Activated naive CD4-positive, alpha-beta T cell treated with anti-CD3 and anti-CD28 coated beads, Interleukin-2, amount 10 ng/mL, durations not matched to agents 7 days and 5 days (primary cell): ENCODE measurements at places on chromosomes 4 and X.
A peak's percentile ranks its signal among the peaks of the same experiment; 100 is the strongest.

DNA sequence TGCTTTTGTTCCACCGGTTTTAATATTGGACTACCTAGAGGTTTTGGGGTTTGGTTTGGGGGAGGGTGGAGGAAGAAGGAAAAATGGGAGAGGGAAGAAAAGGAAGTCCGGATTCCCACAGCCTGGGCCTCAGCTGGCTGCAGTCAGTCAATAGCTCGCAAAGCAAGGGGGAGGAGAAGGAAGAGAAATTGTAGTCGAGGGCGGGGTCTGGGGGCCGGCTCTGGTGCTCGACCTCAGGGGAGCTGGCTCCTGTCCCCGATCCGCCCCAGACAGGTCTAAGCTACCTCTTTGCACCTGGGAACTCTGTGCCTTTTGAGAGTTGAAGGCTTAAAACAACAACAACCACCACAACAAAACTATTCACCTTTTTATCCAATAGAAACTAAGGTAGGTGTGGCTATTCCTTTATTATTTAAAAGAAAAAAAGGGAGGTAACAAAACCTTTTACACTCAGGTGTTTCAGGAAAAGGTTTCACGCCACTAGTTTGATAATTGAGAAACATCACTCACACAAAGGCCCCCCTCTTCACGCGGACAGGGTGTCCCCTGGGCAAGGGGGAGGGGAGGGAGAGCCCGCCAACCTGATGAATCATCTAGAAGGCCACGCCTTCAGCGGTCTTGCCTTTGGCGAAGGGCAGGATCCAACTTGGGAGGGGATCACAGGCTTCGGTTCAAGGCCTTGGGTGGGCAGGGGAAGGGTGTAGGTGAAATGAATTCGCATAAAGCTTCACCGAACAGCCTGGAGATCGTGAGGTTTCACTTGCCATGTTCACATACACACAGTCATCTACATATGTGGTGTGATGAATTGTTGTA is 1.6 kb upstream of the LNX1 start:
- no peak for DNase-seq

DNA sequence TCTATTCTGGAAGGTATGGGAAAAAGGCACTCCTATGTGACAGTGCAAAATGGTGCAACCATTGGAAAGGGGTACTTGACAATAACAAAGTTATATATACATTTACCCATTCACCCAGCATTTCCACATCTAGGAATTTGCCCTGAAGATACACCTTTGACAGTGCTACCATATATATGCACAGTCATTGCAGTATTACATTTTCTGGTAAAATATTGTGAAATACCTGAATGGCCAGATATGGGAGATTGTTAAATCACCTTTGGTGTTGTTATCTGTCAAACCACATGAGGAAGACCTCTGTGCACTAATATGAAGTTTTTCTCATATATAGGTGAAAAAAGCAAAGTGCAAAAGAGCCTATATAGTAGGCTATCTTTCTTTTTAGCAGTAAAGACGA is 53.5 kb downstream of the SMAD1 start:
- no peak for DNase-seq

- no peak for DNase-seq
Observed at GRCh38 chrX:38211891-38212635, 8.6 kb downstream of the SRPX start.

DNA sequence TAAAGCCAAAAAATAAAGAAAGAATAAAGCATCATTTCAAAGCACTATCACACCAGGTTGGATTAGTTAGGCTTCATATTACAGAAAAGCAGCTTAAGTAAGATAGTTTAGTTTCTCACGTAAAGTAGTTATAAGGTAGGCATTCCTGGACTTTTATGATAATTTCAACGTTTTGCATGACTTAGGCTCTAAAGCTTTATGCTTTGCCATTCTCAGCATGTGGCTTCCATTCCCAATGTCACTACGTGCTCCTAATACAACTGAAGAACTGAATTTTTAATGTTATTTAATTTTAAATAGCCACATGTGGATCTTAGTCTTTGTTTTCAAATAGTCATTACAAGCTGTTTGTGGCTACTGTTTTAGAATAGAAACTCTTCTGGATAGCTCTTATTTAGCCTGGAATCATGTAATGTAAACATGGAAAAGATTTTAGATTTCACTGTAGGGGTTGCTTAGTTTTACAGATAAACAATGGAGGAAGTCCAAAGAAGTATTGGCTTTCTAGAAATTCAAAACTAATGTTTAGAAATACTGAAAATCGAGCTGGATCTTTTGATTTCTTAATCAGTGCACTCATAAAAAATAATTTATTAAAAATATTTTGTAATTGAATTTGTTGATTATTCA is 710.0 kb downstream of the IL1RAPL1 start:
- DNase-seq, result no peak

GRCh38 chr4:22237155-22237751 is 278.6 kb downstream of the ADGRA3 start:
- DNase-seq, result peak; percentile 73

- DNase-seq, result no peak
Observed at GRCh38 chr4:3215256-3215655, 33.7 kb upstream of the MSANTD1 start.

- no peak for DNase-seq
Observed at GRCh38 chrX:20015422-20015821, 24.6 kb upstream of the BCLAF3 start.

DNA sequence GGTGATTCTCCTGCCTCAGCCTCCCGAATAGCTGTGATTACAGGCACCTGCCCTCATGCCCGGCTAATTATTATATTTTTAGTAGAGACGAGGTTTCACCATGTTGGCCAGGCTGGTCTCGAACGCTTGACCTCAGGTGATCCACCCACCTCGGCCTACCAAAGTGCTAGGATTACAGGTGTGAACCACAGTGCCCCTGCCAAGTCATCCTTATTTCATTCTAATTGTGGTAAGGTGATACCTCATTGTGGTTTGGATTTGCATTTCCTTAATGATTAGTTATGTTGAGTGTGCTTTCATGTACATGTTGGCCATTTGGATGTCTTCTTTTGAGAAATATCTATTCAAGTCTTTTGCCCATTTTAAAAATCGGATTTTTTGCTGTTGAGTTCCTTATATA is 93.0 kb downstream of the USP9X start:
- DNase-seq, result no peak

DNA sequence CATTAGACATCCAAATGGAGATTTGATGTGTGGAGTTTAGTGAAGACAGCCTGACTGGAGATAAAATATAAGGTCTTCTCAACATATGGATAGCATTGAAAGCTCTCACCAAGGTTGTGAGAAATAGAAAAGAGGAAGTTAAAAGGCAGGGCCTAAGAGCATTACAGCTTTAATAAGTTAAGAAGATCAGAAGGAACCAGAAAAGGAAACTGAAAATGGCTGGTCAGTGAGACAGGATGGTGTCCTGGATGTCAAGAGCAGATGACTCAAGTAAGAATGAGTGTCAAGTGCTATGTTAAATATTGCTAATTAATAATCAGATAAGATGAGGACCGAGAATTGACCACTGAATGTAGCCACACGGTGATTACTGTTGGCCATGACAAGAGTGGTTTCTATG is 642.9 kb downstream of the STPG2 start:
- no peak for DNase-seq

- DNase-seq, result no peak
Observed at GRCh38 chr4:169841776-169842175, 84.0 kb upstream of the HPF1 start.

DNA sequence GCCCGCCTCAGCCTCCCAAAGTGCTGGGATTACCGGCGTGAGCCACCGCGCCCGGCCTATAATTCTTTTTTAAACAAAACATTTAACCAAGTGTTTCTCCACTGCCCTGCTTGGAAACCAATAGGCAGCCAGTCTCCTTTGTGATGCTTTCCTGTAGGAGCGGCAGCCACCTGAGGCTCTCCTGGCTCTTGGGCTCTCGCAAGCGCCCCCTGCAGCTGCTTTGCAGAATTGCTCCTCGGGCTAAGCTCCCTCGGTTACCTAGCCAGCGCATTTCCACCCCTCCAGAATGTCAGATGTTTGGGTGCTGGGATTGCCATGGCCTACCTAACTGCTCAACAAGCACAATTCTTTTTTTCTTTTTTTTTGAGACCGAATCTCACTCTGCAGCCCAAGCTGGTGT is 7.7 kb downstream of the S100P start:
- DNase-seq, result peak; percentile 60

- DNase-seq, result no peak
Observed at GRCh38 chrX:34586346-34586911, 70.7 kb downstream of the TMEM47 start.

- DNase-seq, result no peak
Observed at GRCh38 chr4:189443341-189443740, 497.3 kb upstream of the FRG1 start.

DNA sequence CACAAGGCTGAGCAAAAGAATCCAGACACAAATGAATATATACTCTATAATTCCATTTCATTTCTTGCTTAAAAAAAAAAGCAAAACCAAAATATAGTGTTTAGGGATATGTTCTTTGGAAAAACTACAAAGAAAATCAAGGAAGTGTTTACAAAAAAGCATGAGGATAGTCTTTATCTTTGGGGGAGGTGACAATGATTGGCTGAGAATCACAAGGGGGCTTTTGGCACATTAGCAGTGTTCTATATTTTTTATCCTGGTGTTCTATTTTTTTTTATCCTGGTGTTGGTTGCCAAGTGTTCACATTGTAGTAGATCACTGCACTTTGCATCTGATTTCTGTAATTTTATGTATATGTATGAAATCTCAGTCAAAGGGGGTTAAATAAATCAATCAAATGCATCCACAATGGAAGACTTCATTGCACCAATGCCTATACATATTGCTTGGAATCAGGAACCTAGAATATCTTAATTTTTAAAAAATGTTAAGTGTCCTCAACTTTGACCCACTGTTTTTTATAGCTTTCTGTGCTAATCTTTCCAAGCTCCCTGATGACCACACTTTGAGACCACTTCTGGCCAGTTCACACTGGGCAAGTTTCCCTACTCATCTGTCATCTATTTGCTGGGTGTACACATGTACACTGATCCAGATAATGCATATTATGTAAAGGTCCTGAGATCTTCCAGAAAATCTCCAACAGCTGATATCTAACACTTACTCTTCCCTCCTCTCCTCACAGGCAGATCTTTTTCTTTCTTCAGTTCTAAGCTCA is 3.7 kb downstream of the TBC1D9 start:
- DNase-seq, result no peak

DNA sequence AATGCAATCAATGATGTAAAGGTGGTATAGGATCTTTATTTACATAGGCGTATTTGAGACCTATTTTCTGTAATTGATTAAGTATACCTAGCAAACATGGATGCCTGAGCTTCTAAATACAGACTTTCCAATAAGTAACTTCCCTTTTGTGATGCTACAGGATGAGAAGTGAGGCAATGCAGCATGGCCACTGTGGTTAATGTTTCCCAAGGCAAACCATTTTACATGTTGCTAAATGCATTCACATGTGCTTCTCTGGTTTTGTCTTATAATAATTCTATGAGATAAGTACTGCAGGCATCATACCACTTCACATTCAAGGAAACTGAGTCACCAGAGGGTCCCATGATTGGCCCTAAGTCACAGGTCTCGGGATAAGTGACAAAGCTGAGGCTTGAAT is 35.7 kb upstream of the NKX3-2 start:
- no peak for DNase-seq

DNA sequence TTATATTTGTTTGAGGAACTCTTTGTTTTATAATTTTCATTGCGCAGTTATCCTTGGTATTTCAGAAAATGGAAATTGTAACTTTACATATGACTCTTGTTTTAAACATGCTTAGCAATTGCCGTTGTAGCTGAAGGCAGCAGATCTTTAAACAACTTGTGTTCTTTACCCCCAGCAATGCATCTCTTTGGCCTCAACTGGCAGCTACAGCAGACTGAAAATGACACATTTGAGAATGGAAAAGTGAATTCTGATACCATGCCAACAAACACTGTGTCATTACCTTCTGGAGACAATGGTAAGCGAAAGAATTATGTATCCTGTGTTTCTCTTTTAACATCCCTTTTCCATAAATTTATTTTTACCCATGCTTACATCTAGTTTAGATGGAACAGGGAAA is 263.6 kb downstream of the DCTD start:
- DNase-seq, result no peak

DNA sequence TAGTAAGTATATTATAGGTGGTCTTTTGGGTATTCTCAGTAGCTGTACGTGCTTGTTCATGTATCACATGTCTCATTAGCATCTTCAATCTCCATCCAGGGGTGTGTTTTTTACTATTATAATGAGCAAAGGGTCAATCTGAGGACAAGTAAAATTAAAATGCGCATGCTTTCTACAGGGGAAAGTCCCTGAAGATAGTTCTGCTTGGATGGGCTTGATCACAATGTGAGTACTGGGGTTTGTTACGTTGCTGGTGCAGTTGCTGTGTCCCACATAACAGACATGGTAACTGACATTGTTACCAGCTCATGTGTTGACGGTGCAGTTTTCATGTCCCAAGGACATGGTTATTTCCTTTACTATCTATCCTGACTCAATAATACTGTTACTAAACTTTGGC is 65.9 kb downstream of the UCHL1 start:
- DNase-seq, result no peak

DNA sequence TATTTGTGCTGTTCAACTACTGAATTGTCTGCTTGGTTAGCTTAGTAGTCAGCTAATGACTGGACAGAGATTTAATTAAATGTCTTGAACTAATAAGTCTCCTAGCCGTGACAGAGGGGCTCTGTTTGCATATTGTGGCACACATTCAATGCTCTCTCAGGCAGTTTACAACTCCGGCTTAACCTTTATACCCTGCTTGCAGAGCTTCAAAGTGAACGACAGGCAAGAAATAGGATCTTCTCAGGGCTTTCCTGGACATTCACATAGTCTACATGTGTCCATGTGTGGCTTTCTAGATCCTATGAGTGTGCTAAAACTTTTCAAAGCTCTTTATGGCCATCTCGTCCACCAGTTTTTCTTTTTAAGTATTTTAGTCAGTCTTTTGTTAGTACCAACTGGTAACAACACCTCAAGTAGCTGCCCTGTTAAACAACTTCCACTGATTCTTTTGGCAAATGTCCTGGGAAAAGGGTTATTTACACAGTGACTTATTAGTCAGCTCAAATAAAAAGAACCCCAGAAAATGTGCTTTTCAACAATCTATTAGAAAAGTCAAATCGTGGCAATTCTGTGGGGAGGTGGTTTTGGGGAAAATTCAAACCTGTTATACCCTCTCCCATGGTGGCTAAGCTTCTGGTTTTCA is 28.6 kb downstream of the OR13H1 start:
- DNase-seq, result no peak

- DNase-seq, result no peak
Observed at GRCh38 chrX:79721234-79721633, 293.3 kb upstream of the TBX22 start.

- DNase-seq, result no peak
Observed at GRCh38 chrX:126065901-126066660, 100.0 kb downstream of the DCAF12L2 start.

DNA sequence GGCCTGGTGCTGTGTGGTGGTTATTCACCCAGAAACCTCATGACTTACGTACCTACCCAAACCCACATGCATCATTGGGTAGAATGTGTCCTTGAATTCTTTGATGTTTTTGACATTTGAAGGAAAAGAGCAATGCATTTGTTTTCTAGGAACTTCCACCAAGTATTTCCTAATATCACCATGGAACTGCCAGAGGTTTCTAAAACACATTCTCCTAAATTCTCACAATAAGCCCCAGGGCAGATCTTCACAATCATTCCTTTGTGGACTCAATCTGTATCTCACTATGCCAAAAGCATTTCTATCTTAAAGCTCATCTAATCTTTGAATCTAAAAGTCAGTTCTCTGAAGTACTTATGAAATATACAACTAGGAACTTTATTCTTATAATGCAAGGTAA is 8.3 kb upstream of the ODAM start:
- DNase-seq, result no peak

GRCh38 chrX:47097018-47097417 is 18.8 kb downstream of the RGN start:
- DNase-seq, result no peak

GRCh38 chr4:26420913-26421312 is 69.4 kb downstream of the CCKAR start:
- no peak for DNase-seq
